Muscle of arm (tissue), 14 donors: ENCODE measurements at places on chromosomes 2 and 18. TPM values are rescaled to one million over a fixed set of nuclear protein-coding genes. Genes with fewer than 3 reads are reported as not detected.
A peak's percentile ranks its signal among the peaks of the same experiment; 100 is the strongest.

DNA sequence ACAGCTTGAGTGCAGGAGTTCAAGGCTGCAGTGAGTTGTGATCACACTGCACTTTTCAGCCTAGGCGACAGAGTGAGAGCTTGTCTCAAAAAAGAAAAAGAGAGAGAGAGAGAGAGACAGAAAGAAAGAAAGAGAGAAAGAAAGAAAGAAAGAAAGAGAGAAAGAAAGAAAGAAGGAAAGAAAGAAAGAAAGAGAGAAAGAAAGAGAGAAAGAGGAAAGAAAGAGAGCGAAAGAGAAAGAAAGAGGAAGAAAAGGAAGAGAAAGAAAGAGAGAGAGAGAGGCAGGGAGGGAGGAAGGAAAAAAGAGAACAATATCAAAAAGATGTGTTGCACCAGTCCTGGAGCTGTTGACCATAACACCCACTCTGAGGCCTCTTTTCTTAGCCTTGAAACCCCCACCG is 89.8 kb upstream of the MBOAT2 start:
- DNase-seq = no peak

The OTOS gene
- polyA plus RNA-seq = not detected

DNA sequence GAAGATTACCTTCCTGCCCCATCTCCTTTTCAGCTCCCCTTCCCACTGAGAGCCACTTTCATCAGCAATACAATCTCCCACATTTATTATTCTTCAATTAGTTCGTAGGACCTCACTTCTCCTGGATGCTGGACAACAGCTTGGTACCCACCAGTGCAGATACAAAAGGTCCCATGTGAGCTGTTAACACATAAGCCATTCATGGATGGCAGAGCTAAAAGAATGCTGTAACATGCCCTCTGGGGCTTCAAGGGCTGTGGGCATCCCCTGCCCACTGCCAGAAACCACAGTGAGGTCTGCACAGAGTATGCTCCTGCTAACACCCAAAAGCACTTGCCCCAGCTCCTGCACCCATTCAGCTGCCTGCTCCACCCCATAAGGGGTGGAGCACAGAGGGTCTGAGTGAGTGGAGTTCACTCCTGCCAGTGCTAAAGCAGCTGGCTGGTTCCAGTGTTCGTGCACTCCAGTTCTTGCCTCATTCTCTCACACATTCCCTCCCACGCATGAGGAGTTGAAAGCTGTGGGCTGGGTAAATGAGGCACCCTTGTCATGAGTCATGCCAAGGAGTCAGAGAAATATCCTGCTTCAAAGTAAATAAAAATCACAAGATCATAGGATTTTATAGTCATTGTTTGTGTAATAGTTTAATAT is 305.9 kb upstream of the TMEFF2 start:
- DNase-seq = no peak

DNA sequence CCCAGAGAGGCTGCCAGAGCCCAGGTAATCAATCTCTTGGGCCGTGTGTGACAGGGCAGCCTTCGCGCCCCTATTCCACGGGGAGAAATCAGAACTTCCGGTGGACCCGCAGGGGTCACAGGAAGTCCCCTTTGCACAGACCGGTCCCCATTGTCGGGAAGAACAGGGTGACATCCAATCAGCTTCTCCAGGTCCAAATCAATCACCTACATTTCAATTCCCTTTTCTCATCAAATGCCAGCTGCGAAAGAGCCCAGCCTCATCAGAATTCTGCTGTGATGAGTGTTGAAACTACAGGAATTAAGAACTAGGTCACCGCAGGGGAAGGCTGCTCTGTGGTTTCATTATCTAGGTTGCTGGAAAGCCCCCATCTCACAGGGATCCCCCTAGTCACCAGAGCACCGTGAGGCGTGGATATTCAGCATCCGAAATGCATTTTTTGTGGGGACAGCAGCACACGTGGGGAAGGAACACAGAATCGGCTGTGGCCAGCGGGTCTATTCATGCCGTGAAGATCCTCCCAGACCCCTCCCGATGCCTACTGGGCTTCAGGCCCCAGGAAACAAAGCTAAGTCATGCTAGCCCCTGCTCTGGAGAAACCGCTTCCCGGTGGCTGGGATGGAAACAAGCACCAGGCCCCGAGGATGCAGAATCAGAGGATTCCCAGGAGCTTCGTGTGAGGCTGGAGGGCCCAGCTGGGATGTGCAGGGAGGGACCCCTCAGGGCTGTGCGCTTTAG is 193.7 kb upstream of the ID2 start:
- DNase-seq = no peak

The GPR45 gene
- polyA plus RNA-seq = not detected

GRCh38 chr2:204228169-204228886 is 291.8 kb downstream of the ICOS start:
- no peak for DNase-seq

GRCh38 chr18:62663731-62664336 is 51.5 kb upstream of the PHLPP1 start:
- DNase-seq = no peak

The ADD2 gene
- 3.7 TPM for polyA plus RNA-seq

- DNase-seq = no peak
Observed at GRCh38 chr18:33914399-33914798, 310.3 kb downstream of the NOL4 start.

The CCDC138 gene
- polyA plus RNA-seq = 5.2 TPM

GRCh38 chr2:70947556-70948184 is 12.0 kb downstream of the ATP6V1B1 start:
- no peak for DNase-seq

- no peak for DNase-seq
Observed at GRCh38 chr2:46002507-46002883, 294.7 kb upstream of the EPAS1 start.

GRCh38 chr2:72689579-72690195 is 136.1 kb downstream of the EXOC6B start:
- DNase-seq = no peak

GRCh38 chr2:44143701-44144100 is 25.0 kb upstream of the PPM1B start:
- no peak for DNase-seq

The RAPGEF4 gene
- polyA plus RNA-seq = 2.3 TPM

GRCh38 chr2:108199726-108200125 is 40.0 kb upstream of the SULT1C3 start:
- no peak for DNase-seq

GRCh38 chr2:149451417-149452165 is 121.2 kb downstream of the LYPD6 start:
- no peak for DNase-seq

GRCh38 chr2:199814817-199815211 is 36.2 kb downstream of the FTCDNL1 start:
- no peak for DNase-seq

- no peak for DNase-seq
Observed at GRCh38 chr2:147181351-147182029, 663.3 kb upstream of the ACVR2A start.

GRCh38 chr2:156189584-156189983 is 142.9 kb downstream of the NR4A2 start:
- DNase-seq = no peak

DNA sequence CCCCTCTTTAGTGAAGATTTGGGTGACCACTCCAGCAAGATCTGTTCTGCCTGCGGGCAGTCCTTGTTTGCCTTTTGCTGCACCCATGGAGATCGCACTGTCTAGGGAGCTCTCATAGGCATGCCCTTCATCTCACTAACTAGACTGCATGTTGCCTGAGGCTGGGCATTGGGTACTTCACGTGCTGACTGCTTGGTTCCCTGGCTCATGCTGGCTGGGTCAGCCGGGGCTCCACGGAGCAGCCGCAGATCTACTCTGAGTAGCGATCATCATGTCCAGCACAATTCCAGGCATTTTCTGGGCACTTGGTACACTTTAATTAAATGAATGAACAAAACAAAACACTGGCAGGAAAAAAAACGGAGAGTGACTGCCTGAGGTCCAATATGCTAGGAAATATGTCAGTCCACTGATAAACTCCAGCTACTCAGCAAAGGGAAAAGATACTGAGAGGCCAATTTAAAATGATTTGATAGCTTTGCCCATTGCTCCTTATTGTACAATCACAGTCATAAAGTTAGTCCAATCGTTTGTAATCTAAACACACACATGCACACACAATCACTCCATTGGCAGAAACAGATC is 220.3 kb downstream of the C1D start:
- DNase-seq = no peak

DNA sequence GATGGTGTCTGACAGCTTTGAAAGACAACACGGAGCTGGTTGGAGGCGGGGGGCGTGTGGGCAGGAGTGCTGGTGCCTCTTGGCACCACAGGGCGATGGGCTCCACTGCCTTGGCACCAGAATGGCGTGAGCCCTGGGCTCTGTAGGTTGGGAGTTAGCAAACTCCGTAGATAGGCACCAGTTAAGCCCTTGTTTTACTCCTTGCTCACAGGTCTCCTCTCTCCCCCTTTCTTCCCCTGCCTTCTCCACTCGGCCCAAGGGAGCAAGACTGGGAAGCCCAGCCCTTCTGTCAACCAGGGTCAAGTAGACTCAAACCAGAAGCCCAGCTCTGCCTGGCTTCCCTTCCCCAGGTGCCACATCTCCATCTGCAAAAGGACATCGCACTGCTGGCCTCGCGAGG is 281.7 kb upstream of the ID2 start:
- DNase-seq = no peak

The PLB1 gene
- polyA plus RNA-seq = 3.7 TPM

- DNase-seq = peak; percentile 15
Observed at GRCh38 chr18:73908323-73908722, 239.3 kb downstream of the FBXO15 start.

- DNase-seq = no peak
Observed at GRCh38 chr2:160784034-160784433, 290.4 kb upstream of the RBMS1 start.

GRCh38 chr2:40271094-40271493 is 180.8 kb downstream of the SLC8A1 start:
- DNase-seq = no peak

- no peak for DNase-seq
Observed at GRCh38 chr2:114007436-114007835, 117.5 kb downstream of the ACTR3 start.

DNA sequence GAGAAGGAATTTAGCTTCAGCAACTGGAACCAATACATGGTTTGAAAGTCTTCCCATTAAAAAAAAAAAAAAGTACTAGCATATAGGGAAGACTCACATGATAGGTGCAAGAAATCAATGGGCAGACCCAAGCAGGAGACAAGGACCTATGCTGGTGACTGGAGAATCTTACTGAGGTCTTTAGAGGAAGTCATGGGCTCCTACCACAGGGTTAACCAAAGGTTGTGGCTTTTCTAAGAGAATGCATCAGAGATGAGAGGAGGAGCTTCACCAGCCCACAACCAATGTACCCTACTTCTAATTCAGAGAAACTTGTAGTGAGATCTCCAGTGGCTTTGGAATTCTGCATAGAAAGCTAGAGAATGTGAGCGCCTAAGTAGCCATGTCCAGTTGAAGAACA is 207.4 kb downstream of the NCKAP5 start:
- no peak for DNase-seq
